ENCODE measurements at places on chromosomes 13 and 19.

- DNase-seq, result no peak
Measured at GRCh38 chr13:66627512-66627911, 602.6 kb downstream of the PCDH9 start.

DNA sequence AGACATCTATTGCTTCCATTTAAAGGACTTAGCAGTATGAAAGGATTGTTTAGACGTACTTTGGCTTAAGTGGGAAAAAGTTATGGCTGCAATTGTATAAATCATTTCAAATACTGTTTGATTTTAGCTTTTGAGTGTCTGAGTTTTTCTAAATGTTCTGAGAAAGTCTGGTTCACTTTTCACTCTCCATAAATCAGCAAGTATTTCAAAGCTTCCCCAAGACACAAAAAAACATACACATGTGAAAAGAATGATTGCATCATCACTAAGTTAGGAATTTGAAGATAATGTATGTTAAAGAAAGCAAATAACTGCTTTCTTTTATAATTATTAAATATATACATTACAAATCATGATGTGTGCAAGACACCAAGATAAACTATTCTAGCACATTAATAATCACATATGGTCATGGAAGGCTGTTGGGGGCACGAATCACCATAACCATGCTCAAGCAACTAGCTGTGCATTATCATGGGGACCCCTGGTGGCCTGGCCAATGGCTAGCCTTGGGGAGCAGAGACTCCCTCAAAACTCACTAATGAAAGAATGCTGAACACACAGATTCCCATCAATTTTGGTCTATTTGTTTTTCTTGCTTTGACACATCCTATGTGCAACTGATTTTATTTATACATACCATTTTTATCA, 111.1 kb downstream of the MIPEP start:
- no peak for DNase-seq

- DNase-seq, result peak; percentile 21
Measured at GRCh38 chr19:41795031-41795461, 1.3 kb upstream of the CEACAM3 start.

- no peak for DNase-seq
Measured at GRCh38 chr19:30235946-30236345, 136.2 kb upstream of the ZNF536 start.

- DNase-seq, result no peak
Measured at GRCh38 chr13:110597041-110597689, 18.2 kb upstream of the NAXD start.

DNA sequence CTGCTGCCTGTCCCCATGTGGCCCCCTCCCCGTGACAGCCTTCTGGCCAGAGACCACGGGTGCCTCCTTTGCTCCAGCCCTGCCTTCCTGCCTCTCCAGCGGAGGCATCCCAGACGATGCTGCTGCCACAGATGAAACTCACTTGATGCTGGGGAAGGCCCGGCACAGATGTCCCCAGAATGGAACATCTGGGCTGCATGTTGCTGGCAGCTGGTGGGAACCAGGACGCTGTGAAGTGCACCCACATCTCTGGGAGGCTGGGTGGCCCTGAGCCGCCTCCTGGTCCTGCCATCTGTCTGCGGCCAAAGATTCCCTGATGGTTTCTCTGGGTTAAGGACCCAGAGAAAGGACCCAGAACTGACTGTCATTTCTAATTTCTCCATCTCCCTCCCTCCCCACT, 51.9 kb upstream of the PTPRS start:
- DNase-seq, result no peak

DNA sequence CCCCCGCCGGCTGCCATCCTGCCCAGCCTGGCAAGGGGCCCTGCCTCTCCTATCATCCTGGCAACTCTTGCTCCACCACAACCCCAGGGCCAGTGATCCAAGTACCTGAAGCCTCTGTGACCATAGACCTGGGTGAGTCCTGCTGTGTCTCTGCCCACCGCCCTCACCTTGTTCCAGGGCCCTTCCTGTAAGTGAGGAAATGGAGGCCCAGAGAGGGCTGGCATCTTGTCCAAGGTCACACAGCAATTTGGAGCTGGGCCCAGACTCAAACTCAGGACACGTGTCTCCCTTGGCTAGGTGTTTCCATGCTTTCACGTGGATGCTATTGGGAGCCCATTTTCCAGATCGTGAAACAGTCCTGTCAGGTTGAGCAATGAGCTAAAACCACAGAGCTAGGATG, 3.7 kb downstream of the CREB3L3 start:
- DNase-seq, result no peak

DNA sequence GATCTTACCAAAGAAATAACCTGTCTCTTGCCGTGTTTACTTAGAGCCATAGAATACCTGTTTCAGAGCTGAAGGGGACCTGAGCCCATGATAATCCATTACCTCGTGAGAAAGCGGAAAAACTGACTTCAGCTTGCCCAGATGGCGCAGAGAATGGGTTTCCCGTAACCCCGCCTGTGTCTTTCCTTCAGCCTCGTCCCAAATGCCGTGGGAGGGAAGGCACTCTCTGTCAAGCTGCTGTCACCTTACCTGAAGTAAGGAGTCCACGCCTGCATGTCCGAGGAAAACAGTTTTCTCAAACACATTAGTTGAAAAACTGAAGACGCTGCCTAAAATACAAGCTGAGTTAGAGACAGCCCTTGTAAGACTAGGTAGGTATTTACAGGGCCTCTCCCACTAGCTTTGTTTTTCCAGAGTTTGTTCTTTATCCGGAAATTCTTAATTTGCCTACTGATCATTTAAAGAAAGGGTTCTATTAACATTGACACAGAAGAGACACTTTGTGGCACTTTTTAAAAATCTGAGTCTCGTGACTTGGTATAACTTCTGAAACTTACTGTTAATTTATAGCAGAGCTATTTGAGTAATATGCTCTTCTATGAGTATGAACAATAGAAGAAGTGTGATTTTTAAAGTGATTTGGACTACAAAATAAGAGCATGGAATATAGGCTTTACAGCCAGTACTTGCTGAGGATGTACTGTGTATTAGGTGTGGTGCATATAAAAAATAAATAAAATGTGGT, 1.3 kb upstream of the INTS6 start:
- DNase-seq, result no peak

DNA sequence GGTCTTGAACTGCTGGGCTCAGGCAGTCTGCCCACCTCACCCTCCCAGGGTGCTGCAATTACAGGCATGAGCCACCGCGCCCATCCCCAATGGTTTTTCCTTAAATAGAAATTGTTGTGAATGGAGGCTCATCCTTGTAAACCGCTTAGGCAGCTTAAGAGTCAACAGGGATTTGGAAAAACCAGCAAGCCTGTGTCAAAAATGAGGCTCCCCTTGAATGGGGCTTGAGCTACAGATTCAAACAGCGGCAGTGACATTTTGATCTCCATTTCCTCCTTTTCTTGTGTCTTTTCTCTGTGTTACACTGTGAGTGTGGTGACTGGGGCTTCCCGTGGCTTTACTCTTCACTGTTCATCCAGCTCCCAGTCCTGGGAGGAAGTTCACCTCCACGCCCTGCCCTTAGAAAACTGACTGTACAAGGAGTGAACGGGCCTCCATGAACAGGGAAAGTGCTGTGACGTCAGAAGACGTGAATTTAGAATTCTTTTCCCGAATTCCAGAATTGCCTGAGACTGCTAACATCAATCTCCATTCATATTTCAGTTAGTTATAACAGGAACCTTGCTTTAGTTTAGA, 15.3 kb upstream of the RAB8A start:
- no peak for DNase-seq

DNA sequence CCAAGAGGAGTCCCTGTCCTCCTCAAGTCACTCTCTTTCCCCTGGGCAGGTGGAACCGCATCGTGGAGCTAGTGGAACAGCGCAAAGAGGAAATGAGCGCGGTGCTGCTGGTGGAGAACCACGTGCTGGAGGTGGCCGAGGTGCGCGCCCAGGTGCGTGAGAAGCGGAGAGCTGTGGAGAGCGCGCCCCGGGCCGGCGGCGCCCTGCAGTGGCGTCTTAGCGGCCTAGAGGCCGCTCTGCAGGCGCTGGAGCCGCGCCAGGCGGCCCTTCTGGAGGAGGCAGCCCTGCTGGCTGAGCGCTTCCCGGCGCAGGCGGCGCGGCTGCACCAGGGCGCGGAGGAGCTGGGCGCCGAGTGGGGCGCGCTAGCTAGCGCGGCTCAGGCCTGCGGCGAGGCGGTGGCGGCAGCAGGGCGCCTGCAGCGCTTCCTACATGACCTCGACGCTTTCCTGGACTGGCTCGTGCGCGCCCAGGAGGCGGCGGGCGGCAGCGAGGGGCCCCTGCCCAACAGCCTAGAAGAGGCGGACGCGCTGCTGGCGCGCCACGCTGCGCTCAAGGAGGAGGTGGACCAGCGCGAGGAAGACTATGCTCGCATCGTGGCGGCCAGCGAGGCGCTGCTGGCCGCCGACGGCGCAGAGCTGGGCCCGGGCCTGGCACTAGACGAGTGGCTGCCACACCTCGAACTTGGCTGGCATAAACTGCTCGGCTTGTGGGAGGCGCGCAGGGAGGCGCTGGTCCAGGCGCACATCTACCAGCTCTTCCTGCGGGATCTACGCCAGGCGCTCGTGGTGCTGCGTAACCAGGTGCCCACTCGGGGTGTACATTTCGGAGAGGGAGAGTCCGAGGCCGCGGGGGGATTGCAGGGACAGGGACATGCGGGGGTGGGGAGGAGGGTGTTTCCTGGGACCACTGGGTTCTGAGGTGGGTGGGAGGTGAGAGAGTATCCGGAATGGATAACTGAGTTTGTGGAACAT, 52.8 kb downstream of the SPTBN4 start:
- no peak for DNase-seq

DNA sequence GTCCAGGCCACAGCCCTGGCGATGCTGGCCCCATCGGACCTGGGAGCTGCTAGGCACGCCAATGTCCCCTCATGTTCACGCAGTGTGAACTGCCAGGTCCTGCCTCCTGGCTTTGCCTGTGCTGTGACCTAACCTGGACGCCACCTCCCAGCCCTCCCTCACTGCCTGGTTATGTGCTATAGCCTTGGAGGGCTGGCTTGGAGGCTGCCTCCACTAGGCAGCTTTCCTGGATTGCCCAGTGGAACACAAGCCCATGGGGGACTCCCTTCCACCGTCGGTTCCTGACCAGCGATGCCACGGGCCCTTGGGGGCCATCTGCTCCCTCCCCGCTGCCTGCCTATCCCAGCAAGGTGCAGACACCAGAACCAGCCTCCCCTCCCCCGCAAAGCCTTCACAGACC, 15.2 kb upstream of the UQCR11 start:
- DNase-seq, result no peak

GRCh38 chr13:27411341-27411740, 13.1 kb upstream of the GTF3A start:
- no peak for DNase-seq

DNA sequence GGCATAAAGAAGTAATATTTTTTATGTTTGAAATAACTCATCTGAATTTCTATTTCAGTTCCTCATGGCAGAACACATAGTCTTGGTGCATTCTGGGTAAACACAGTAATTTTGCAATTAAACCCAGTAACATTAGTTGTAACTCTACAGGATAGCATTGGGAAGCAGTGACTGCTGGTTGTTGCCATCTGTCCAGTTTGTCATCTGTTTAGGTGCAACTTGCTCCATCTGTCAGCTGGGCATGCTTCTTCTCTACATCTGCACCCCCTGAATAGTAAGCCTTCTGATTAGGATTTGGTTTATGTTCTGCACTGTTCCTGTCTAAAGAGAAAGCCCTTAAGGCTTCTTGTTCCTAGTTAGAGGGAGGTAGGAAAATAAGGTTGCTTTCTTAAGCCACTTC, 63.5 kb upstream of the CSNK1A1L start:
- DNase-seq, result no peak

DNA sequence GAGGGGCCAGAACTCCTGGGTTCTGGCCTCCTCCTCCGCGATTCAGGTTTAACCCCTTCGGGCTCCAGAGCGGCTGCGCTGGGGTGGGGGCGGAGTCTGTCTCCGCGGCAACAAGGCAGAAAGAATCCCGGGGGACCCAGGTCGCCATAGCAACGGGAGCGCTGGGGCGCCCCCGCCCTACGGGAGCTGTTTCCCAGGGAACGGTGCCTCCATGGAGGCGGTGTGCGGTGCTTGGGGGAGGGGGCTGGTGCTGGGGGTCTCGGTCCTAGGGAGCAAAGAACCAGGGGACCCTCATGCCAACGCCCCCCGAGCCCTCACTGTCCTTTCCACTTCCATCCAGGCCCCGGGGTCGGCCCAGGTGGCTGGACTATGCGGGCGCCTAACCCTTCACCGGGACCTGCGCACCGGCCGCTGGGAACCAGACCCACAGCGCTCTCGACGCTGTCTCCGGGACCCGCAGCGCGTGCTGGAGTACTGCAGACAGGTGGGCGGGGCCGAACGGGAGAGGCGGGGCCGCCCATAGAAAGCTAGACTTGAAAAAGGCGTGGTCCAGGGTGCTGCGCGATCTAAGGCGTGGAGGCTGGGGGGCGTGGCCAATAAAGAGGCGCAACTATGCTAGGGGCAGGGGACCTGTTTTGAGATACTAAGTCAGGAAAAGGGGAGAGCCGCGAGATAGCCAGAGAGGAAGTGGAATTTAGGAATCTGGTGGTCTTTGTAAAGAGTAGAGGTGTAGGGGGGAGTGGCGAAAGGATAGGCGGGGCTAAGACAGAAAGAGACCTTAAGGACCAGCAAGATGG, 1.2 kb downstream of the APLP1 start:
- DNase-seq, result peak; percentile 69

- DNase-seq, result peak; percentile 68
Measured at GRCh38 chr19:38233740-38234251, 9.8 kb upstream of the DPF1 start.

DNA sequence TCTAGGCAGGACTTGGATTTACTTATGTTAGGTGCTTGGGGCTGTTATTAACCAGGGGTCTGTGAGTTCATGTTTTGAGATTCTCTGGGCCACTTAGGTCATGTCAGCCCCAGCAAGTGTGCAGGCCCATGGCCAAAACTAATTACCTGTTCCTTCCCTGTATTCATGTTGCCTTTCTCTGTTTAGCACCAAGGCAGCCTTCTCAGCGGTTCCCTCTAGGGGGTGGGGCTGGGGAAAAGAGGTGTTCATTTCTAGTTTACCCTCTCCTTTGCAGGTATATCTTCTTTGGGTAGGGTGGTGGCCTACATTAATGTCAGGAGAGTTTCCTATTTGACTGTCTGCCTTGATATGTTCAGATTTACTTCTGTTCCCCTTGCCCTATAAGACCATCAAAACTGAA, 61.7 kb downstream of the PDS5B start:
- no peak for DNase-seq

GRCh38 chr13:75302071-75302698, 179.8 kb downstream of the TBC1D4 start:
- DNase-seq, result no peak

DNA sequence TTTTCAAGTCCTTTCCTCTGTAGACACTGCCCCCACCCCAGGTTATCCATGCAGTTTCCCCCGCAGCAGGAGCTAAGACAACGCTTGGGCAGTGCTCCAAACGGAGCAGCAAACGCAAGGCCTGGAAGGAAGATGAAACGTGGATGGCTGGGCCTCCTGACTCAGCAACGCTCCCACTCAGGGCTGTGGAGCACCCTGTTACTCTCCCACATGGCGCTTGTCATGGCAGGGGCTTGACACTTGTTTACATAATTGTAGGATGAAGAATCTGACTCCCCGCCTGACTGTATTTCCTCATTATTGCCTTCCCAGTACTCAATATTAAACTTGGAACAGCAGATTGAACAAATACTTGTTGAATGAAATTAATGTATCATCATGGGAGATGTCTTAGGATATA, 799 bp upstream of the C1QTNF9B start:
- no peak for DNase-seq

Data from stimulated activated CD4-positive, alpha-beta T cell treated with anti-CD3 and anti-CD28 coated beads, Interleukin-1b, Interleukin-23, amount 100 ng/mL, for 1 hour (primary cell).